ENCODE measurements at places on chromosomes 2 and 18.

DNA sequence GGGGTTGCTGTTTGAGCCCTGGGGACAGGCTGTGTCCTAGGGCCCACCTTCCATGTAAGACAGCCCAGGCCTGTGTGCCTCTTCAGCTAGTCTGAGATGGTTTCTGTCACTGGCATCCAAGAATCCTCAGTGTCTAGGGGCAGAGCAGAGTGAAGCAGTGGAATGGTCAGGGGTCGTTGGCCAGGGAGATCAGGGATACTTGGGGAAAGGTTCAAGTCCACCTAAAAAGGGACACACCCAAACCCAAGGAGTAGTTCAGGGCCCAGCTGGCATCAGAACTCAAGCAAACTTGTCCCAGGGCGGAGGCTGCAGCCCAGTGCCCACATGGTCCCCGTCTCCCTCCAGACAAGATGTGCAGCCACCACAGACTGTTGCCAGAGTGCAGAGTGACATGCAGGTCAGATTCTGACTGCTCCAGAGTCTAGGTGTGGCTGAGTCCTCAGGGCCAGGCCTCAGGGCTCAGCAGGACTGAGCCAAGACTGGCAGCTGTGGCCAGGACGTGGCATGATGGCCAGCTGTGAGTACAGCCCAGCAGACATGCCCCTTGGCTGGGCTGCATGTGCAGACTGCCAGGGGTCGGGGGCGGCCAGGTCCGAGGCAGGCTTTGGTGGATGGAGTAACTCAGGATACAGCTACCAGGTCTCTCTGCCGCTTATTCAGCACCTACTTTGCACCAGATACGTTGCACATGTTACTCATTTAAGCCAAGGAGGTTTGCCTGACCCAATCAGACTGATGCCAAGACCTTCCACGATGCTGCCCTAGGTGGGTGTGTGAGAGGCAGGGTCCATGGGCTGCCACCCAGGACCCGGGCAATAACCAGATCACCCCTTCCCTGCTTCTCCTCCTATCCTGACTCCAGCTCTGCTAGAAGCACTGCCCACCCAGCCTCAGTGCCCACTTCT lies 146.6 kb downstream of the SMAD7 start:
- no peak for DNase-seq

GRCh38 chr2:108287169-108287568 lies 1.5 kb upstream of the SULT1C2 start:
- DNase-seq = no peak

DNA sequence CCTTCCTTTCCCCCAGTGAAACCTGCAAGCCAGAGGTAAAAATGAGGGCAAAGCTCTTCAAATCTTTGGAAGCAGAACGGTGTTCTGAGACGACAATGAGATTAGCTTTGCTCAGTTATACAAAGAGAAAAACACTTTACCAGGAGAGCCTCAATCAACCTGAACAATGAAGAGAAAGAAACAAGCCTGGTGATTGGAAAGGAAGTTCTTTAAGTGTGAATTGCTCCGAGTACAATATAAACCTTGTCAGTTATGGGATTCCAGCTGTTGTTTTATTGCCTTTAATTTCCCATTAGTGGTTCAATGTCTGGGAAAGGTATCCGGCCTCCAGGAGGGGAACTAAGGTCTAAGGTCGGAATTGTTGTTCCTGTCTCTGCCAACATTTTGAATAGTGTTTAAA lies 901.6 kb downstream of the EPHA4 start:
- DNase-seq = peak; percentile 86

DNA sequence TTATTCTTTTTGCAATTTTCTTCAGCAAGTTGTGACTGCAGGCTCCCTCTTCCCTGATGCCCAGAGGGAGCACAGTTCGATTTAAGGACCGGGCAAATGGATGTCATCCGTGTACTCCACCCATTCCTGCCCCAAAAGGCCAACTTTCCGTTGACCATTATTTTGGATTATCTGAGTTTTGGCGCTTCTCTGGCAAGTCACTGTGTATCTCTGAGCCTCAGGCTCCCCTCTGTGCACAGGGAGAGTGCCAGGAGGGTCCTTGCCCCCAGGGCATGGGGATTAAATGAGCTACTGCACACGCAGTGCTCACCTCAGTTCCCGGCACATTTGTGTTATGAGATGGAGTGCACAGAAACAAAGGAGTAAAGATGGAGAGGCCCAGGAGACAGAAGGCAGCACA lies 41.4 kb upstream of the HDAC4 start:
- DNase-seq = no peak

- DNase-seq = no peak
Measured at GRCh38 chr18:9726175-9726574, 18.1 kb downstream of the RAB31 start.

GRCh38 chr2:30078521-30078920 lies 68.3 kb upstream of the YPEL5 start:
- DNase-seq = no peak

DNA sequence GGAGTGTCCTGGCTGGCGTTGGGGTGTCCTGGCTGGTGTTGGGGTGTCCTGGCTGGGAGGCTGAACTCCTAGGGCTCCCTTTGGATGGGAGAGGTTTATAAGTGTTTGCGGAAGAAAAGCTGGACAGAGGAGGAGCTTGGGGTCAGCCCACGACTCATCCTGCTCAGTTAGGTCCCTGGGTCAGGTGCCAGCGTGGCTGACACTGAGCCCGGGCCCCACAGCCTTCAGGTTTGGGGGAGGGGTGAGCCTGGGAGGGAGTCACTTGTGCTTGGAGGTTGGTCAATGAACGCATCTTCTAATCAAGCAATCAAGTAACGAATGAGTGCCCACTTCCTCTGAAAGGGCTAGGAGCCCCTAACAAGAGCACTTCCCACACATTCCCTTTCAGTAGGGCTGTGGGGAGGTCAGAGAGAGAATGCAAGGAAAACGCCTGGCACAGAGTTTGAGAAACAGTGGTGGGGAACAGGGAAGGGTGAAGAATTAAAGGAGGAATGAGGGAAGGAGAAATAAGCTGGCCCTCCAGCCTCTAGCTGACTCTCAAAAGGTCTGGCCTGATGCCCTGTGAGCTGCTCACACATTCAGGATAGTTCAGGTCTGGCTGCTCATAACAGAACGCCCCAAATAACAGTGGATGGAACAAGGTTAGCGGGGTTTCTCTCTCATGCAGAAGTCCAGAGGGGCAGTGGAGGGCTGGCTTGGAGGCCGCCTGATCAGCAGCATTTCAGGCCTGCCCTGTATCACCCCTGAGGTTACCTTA lies 670 bp downstream of the KCNIP3 start:
- no peak for DNase-seq

DNA sequence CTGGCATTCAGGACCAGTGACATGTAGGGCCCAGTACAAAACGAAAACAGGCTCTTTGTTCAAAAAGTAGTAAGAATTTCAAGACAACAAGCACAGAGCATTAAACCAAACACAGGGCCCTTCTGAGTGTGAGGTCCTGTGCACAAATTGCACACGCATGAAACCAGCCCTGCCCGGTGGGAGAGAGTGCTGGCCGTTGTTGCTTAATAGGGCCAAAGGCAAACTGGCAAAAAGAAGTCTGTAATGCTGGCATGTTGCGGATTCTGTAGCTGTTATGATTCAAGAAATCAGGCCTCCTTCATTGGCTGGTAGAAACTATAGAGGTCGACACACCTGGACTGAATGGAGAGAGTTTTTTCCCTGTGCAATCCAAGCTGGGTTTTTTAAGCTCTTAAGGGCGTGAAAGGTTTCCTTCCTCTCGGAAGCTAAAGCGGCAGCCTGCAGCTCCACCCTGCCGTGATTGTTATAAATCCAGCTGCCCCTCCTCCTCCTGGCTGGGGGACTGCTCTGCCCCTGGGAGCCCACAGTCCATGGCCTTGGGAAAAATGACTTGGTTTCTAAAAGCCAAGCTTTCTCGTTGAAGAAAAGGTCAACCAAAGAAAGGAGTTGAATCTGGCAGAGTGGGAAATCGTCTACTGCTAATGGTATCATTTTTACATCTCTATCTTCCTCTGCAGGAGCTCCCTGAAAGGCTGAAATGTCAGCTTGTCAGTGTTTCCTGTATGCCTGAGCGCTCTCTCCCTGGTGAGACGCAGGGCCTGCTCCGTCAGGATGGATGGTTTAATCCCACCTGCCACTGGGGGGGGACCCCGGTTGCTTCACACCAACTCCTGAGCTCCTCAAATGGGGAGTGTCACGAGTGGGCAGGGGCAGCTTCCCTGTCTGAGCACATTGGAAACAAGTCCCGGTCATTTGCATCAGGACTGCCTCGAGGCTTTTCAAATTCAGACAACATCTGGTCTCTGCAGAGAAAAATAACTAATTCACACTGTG lies 143.6 kb downstream of the ALPK2 start:
- no peak for DNase-seq

GRCh38 chr18:42373584-42373983 lies 418.6 kb downstream of the PIK3C3 start:
- no peak for DNase-seq

GRCh38 chr18:58336605-58337004 lies 292.3 kb downstream of the ALPK2 start:
- no peak for DNase-seq

- no peak for DNase-seq
Measured at GRCh38 chr2:230877116-230877758, 12.5 kb downstream of the ITM2C start.
